ENCODE measurements at places on chromosomes 1 and 21.

- no peak for DNase-seq
Measured at GRCh38 chr1:184743062-184743756, 11.4 kb downstream of the EDEM3 start.

DNA sequence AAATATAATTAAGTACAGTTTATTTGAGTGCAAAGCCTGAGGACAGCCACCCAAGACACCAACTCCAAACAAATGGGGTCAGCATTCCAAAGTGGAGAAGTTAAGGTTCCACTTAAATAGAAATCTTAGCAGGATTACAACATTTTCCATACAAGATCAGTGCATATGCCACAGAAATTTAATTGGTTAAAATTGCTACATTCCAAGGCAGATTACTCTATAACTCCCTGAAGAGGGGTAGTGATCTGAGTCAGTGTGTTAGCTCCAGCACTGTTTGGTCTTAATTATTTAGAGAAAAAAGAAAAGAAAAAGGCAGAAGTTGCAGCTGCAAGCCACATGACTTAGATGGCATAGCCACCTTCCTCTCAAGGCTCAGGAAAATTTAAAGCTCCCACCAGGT, 297.5 kb downstream of the HHIPL2 start:
- DNase-seq = no peak

- DNase-seq = peak; percentile 7
Measured at GRCh38 chr1:198199105-198199504, 42.3 kb downstream of the NEK7 start.

- no peak for DNase-seq
Measured at GRCh38 chr1:173506437-173506836, 29.3 kb downstream of the PRDX6 start.

DNA sequence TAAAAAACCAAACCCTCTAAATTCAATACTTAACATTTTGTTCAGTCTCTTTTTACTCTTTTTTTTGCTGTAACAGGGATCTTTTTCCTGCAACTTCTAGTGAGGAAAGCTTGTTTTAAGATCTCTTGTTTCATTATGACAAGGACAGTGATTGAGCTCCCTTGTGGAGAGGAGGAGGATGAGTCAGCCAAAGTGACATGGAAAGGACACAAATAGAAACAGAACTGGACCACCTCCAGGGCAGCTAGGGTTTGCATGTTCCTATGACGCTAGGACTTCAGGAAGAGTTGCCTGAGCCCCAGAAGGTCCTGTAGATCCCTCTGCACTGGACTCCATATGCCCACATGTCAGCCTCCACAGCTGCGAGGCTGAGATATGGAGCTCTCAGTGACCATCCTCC, 212.6 kb upstream of the FAM78B start:
- DNase-seq = no peak

GRCh38 chr1:59985911-59986515, 59.4 kb upstream of the CYP2J2 start:
- no peak for DNase-seq

DNA sequence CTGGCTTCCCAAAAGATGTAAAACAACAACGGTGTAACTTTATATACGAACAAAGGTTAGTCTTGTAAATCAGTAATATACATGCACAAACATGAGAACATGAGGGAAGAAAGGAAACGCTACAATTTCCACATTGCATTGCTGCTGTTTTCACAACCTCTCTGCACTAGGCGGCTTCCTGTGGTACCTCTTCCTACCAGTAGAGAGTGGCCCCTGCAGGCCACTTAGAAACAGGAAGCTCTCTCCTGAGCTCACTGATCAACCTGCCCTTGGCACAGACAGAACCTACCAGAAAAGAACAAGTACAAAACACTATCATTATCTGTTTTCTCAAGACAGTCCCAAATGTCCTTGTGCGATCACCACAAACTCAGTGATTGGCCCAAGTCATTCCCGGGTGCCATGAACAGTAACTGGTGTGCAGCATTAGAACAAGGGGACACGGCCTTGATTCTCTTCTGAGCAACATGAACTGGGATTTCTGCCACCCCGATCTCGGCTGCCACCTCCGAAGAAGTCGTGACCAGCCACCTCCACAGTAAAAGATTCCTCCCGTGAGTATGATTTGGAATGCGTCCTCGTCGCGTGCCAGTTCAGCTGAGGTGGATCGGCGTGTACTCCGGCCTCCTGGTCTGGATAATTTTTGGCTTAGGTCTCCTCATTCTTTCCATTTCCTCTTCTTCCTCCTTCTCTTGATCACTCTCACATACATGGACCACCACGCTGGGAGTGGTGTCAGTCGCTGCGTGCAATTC, 5.7 kb upstream of the KCNE1 start:
- DNase-seq = peak; percentile 86

DNA sequence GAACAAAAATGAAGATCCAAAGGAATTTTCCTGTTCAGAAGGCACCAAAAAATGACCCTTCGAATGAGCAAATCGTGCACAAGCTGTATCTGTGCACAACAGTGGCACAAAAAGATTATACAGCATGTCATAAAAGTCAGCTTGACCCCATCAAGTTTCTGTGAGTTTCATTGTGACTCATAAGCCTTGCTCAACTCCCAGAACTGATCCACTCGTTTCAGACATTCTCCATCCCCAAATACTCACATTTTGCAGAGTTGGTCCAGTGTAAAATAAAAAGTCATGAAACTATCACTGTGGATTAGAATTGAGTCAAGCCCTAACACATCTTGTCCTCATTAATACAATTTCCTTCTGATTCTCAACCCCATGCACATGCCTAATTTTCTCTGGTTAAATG, 174.7 kb upstream of the PKN2 start:
- no peak for DNase-seq

- no peak for DNase-seq
Measured at GRCh38 chr1:24454673-24455072, 39.1 kb downstream of the NIPAL3 start.

GRCh38 chr21:32131164-32131563, 147.7 kb downstream of the MIS18A start:
- no peak for DNase-seq

- DNase-seq = peak; percentile 43
Measured at GRCh38 chr1:212315907-212316306, 30.7 kb downstream of the PPP2R5A start.

DNA sequence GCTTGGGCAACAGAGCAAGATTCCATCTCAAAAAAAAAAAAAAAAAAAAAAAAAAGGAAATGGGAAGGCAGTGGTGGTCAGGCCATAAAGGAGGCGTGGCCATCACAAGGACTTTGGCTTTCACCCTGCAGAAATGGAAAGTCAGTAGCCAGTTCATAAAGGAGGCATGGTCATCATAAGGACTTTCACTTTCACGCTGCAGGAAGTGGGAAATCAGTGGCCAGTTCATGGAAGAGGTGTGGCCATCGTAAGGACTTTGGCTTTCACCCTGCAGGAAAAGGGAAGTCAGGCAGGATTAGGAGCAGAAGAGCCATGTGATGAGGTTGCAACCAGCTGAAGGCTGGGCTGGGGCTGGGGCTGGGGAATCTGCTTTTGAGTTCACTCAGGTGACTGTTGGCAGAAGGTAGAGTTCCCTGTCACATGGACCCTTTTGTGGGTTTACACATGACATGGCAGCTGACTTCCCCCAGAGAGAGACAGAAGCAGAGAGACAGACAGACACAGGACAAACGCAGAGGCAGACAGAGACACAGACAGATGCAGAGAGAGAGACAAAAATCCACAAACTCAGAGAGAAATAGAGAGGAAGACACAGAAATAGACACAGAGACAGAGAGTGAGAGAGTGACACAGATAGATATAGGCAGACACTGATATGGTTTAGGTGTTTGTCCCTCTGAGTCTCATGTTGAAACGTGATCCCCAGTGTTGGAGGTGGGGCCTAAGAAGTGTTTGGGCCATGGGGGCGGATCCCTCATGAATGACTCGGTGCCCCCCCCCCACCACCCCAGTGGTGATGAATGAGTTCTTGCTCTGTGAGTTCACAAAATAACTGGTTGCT, 263.9 kb upstream of the KAZN start:
- DNase-seq = no peak

GRCh38 chr1:166721145-166721544, 118.1 kb upstream of the POGK start:
- peak; percentile 4 for DNase-seq

Data from NB4 (cell line).